PC-9 (cell line): ENCODE measurements at places on chromosomes 5 and 9.

- DNase-seq = no peak
Observed at GRCh38 chr9:121019273-121019672, 30.8 kb downstream of the C5 start.

GRCh38 chr5:43416803-43417394 lies 4.7 kb upstream of the CCL28 start:
- DNase-seq = no peak

DNA sequence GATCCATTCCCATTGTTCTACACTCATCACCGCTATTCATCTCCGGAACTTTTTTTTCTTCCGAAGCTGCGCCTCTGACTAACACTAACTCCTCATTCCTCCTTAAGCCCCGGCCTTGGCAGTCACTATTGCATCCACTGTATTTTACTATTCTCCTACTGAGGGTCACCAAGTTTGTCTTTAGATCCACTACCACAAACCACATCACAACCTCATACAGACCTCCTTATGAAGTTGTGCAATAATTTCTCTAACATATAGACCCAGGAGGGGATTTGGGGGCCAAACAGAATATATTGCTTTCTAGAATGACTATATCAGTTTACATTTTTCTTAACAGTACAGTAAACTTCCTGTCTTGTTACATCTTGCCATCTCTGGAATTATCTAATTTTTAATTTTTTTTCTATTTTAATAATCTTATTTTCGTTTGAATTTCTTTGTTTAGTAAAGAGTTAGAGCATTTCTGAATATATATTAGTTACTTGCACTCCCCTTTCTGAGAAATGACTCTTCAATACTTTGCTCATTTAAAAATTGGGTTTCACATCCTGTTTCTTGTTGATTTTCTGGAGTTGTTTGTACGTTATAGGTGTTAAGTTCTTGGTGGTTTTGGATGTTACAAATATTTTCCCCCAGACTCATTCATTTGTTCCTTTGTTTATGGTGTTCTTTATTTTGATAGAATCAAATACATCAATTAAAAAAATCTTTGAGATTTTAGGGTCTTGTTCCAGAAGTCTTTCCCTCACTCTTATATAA lies 37.1 kb downstream of the DMRT2 start:
- DNase-seq = no peak

- no peak for DNase-seq
Observed at GRCh38 chr9:79603222-79603920, 31.6 kb downstream of the TLE4 start.

DNA sequence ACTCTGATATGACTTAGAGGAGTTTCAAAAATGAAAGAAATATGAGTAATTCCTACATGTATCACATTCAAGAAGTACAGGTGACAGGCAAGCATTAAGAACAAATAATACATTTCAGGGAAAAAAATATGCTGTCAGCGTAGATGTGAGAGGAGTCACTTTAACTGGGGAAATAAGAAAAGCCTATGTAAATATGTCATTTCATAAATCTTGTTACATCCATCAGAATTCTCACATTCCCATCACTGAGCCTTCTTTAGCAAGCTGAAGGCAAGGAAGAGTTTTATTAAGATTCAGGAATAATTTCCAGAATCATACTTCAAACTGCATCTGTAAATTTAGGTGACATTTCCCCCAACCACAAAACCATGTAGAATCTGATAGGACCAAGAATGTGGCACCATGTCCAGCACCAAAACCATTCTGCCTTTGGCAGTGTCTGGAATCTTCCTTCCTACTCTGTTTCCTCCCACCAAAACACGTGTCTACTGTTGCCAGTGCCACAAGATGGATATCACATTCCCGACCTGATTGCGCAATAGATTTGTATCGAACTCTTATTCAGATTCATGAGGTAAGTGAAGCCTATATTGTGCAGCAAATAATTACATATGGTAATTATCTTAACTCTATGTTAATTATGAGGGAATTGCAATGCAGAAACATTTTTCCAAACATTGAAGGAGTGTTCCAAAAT lies 690.9 kb downstream of the ISL1 start:
- no peak for DNase-seq

DNA sequence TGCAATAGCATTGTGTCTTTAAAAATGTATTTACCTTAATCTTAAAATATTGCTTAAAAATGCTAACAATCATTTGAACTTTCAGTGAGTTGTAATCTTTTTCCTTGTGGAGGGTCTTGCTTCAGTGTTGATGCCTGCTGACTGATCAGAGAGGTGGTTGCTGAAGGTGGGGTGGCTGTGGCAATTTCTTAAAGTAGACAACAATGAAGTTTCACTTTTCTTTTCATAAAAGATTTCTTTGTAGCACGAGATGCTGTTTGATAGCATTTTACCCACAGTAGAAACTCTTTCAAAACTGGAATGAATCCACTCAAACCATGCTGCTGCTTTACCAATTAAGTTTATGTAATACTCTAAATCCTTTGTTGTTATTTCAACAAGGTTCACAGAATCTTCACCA lies 50.8 kb downstream of the NR3C1 start:
- no peak for DNase-seq

GRCh38 chr9:98805506-98806272 lies 1.8 kb upstream of the GALNT12 start:
- DNase-seq = no peak

- DNase-seq = no peak
Observed at GRCh38 chr5:119019501-119019900, 31.2 kb upstream of the DTWD2 start.

DNA sequence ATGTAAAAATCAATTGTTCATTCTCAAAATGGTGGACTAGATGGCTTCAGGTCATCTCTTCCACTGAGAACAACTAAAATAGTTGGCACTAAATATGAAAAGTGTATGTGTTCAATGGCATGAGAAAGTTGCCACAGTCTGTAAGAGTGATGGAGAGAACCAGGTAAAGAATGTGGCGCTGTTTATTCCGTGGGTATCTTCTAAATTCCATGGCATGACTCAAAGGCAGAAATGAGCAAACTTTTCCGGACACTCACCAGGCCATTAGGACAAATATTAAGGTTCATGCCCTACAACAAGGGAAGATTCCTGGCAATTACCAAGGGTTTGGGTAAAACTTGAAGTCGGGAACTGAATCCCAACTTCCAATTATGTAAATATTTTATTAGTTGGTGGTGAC lies 825.4 kb upstream of the CDH6 start:
- no peak for DNase-seq

DNA sequence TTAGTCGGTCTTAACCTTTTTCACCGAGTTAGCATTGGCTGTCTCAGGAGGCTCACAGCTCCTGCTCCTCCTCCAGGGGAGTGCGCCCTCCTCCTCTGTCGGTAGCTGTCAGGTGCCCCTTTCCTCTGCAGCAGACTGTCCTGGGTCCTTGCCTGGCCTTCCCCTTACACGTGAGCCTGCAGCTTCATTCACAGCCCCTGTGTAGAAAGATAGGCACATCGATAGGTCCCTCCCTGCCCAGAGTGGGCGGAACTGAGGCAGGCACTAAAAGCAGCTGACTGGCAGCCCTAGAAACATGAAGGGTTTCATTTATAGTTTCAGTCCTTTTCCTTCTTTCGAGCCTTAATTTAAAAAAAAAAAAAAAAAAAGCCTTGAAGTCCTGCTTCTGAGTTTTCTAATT lies 17.2 kb downstream of the TENT4A start:
- no peak for DNase-seq
